ENCODE measurements at places on chromosomes 3 and 15.

DNA sequence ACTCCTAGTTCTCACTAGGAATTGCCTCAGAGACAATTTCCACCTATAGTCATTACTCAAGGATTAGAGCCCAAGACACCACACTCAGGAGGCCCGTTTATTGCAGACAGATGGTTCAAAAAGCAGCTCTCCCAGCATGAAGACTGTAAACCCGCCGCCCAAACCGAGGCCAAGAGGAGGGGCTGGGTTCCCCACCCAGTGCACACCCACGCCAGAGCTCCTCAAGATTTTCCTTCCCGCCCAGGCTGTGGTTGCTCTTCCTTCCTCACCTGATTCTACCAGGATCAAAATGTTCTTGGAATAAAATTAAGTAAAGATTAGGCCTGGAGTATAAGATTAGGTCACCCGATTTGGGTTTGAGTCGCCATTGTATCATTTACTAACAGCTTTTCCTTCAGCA, 364.4 kb downstream of the MECOM start:
- no peak for DNase-seq

GRCh38 chr3:101577286-101577685, 3.3 kb downstream of the PCNP start:
- no peak for DNase-seq

- DNase-seq: no peak
These were observed 13.2 kb downstream of the PARP15 start for GRCh38 chr3:122590610-122591009.

DNA sequence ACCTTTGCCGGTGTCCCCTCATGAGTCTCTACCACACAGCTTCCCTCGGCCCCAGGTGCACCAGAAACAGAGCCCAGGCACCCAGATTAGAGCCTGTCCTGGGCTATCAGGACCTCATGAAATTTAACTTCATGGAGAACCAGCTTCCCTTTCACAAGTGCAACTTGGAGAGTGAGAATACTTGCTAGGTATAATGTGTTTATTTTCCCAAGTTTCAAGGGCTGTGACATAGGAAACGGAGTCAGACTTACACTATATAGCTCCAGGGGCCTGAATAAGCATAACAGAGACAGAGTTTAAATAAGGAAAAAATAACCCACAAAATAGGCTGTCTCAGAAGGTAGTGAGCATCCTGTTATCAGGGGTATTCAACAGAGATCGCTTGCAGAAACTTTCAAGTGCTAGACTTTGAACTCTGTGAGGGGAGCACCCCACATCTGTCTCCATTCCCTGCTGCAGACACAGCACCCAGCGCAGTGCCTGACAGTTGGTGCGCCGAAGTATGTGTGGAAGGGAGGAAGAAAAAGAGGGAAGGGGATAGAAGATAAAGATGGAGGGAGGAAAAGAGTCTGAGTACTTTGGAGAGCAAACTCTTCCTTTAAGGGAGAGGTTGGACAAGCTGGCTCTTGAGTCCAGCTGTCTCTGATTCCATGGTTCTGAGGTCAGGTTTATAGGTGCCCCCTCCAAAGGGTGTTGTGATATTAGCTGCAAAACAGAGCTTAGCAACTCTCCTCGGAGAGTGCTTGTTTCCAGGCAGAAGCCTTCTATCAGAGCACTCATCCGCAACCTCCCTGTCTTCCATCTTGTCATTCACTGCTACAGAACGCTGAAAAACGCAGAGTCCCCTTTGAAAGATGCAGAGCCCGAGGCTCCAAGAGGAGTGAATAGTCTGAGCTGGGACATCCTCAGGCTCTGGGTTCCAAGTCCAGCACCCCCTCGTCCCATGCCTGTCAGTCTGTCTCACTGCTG, 84.8 kb downstream of the CPN2 start:
- DNase-seq: no peak

DNA sequence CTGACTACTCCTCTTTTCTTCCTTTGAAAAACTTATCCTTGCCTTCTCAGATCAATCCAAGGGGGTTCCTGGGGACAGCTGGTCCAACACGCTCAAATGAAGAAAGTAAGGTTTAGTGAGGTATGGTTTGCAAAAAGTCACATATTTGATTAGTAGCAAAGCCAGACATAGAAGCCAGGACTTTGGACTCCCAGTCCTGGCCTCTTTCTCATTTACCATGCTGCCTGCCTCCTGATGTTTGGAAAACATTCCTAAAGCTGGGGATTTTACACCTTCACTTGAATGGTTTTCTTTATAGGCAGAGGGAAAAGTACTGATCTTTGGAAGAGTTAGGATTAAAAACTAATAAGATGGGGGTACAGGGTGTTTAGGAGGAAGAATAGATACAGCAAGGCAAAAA, 14.6 kb downstream of the POPDC2 start:
- DNase-seq: no peak

DNA sequence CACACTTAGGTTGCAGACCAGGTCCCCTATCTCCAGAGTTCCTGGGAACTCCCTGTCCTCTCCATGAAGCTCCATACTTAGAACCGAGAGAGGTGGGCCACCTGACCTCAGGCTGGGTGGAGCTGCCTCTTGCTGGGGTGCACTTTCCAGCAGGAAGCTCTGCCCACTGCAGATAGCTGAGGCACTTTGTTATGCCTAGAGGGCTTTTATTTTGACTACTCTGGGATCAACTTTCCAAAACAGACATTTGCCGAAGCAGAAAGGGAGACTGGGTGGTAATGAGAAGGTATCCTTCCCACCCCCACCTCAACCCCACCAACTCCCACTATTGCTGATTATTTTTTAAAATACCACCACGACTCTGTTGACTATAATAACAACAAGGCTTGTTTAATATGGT, 54.7 kb downstream of the CLDN11 start:
- DNase-seq: no peak

GRCh38 chr3:12854565-12854964, 13.2 kb upstream of the RPL32 start:
- no peak for DNase-seq

DNA sequence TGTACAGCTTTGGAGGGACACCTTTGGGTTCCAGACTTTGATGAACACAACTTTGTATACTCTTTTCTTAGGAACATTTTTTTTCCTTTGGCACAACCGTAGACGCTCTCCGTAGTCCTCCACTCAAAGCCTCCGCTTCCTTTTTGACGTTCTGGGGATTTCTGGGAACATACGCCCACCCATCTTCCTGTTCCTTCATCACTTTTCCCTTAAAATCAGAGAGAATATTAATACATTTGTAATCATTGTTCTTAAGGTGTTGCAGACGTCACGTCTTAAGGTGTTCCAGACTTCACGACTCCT, 405 bp upstream of the SPG21 start:
- no peak for DNase-seq

GRCh38 chr15:67824976-67825880, at the start of gene SKOR1:
Gene SKOR1, plus strand, starts transcription at chr15:67825509. Its CDS starts 94 bp downstream, at chr15:67825603.
- no peak for DNase-seq

GRCh38 chr3:196803891-196804468, 63.7 kb upstream of the SENP5 start:
- DNase-seq: no peak

DNA sequence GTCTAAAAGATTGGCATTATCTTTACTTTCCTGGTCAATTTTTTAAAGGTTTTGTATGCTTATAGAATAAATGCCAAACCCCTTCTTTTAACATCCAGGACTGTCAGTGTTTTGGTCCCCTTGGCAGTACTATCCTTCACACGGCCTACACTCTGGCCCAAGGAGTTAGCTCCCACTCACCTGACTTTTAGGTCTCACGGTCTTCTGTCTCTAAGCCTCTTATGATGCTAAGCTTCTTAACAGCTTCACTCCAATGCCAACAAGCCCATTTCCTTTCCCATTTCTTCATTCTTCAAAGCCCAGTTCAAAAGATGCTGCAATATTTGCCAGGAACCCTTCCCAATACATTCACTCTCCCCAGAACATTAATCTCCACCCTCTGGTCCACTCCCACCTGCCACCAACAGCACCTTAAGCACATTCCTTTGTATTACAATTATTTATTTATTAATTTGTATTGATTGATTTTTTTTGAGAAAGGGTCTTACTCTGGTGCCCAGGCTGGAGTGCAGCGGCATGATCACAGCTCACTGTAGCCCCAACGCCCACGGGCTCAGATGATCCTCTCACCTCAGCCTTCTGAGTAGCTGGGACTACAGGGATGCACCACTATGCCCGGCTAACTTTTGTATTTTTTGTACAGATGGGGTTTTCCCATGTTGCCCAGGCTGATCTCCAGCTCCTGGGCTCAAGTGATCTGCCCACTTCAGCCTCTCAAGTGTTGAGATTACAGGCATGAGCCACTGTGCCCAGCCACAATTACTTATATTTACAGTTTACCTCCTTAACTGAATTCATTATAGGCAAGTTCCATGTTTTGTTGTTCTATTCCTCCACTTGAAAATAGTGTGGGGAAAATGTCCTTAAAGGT, 27.8 kb downstream of the IFT80 start:
- DNase-seq: no peak

DNA sequence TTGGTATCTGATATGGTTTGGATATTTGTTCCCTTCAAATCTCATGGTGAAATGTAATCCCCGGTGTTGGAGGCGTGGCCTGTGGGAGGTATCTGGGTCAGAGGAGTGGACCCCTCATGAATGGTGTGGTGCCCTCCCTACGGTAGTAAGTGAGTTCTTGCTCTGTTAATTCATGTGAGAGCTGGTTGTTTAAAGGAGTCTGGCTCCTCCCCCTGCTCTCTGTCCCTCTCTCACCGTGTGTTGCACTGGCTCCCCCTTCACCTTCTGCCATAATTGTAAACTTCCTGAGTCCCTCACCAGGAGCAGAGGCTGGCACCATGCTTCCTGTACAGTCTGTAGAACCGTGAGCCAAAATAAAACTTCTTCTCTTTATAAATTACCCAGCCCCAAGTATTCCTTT, 246.9 kb upstream of the AGTR1 start:
- DNase-seq: no peak

GRCh38 chr3:65672061-65672460, 366.7 kb downstream of the MAGI1 start:
- no peak for DNase-seq

DNA sequence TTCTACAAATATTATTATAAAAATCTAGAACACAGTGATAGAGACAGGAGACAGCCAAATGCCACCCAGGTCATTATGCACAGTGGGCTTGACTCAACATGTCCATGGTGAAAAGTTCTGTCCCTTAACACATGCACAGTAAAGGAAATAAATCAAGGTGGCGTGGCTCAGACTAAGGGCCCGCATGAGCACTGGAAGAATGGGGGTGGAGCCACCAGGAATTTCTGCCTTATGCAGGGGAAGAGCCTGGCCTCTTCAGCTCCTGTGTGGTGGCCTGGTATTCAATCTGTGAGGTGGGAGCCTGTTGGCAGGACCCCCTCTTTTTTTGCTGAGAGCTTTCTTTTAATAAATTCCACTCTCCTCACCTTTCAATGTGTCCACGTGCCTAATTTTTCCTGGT, 17.2 kb upstream of the SPG21 start:
- no peak for DNase-seq

DNA sequence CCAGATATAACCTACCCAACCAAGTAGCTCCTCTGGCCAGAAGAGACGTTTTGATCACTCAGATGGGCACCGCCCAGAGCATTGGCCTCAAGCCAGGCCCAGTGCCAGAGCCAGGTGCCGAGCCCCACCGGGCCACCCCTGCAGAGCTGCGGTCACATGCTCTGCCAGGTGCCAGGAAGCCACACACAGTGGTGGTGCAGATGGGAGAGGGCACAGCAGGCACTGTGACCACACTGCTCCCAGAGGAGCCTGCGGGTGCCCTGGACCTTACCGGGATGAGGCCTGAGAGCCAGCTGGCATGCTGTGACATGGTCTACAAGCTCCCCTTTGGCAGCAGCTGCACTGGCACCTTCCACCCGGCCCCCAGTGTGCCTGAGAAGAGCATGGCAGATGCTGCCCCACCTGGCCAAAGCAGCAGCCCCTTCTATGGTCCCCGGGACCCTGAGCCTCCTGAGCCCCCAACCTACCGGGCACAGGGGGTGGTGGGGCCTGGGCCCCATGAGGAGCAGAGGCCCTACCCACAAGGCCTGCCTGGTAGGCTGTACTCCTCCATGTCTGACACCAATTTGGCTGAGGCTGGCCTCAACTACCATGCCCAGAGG, 19.1 kb upstream of the APEH start:
- no peak for DNase-seq

DNA sequence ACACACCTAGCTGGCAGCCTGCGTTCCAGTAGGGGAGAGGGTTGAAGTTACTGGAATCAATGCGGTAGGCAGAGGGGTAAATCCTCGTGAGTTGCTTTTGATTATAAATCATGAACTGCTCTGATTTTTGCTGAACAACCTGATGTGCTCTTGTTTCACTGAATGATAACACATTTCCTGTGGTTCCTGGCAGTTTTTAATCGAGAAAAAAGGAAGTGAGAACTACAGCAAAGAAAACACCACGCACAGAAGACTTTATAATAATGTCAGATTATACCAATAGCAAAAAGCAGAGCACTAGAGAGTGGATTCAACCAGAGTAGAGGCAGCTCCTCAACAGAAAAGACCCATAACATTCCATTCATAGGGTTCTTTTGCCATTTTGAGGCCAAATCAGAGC, 200.8 kb upstream of the STRIT1 start:
- DNase-seq: no peak

GRCh38 chr3:136562026-136562425, 190.2 kb downstream of the STAG1 start:
- DNase-seq: no peak

- no peak for DNase-seq
These were observed 5.5 kb downstream of the DAZL start for GRCh38 chr3:16599694-16600093.

DNA sequence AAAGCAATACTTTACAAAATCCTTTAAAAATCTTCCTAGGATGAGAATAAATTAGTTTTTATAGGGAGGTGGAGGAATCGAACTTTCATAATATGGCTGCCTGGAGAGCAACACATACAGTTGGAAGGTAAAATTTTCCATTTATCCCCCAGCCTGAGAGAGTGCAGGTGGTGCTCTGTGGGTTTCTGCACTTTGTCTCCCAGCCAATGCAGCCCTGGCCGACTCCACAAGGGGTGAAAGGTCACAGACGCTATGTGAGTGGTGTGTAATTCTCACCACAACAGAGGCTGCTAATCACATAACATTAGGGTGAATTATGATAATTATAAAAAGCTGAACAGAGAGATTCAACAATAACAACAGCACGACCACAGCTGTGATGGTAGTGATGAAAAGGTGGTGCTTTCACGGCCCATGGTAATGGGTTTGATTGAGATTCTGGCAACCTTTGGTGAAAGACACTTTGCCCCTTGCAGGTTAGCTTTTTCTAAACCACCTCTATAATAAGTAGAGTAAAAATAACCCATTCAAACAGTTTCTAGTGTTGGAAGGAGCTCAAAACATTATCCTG, 30.1 kb upstream of the NANOGP8 start:
- peak; percentile 22 for DNase-seq

GRCh38 chr3:119585856-119586570, 6.7 kb downstream of the ADPRH start:
- DNase-seq: no peak

Measured in ovary (tissue), 10 donors.